Right atrium auricular region (tissue), 2 donors: ENCODE measurements at places on chromosomes 12 and 14. TPM values are rescaled to one million over a fixed set of nuclear protein-coding genes. Genes with fewer than 3 reads are reported as not detected.

DNA sequence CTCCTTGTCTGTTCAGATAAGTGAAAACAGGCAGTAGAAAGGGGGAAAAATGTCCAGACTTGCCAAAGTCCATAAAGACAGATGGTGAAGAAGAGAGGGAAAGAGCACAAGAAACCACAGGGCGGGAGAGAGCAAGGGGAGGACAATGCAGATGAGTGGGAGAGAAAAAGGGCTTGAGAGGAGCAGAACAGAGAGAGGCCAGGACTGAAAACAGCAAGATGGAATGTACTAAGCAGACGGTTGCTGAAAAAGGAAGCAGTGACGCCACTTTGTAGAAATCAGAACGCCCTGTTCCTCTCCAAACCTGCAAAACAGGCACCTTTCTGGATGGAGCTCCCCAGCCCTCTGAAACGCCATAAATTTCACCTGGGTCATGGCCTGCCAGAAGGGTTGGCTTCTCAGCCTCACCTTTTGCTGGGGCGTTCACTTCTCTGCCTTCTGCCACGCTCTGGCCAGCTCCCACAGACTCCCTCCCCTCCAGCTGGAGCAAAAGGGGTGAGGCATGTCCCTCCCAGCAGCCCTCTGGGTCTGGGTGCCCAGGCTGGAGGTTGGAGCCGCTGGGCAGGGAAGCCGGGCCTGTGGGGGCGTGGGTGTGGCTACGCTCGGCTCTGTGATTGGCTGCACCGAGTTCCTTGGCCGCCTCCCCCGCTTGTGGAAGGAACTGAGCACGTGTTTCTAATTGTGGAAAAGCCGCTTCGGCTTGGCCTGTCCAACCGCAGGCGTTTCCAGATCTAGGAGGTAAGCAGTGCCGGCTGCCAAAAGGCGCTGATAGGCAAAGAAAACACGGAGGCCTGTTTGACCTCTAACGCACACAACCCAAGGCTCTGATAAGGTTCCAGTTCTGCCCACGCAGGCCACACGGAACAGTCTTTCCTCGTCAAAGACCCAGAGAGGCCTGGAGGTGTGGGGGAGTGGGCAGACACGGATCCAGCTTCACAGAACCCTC, 29.3 kb downstream of the SLC7A8 start:
- peak; percentile 96 for DNase-seq

- no peak for DNase-seq
These were observed 84.6 kb downstream of the SLC38A6 start for GRCh38 chr14:61065656-61066055.

DNA sequence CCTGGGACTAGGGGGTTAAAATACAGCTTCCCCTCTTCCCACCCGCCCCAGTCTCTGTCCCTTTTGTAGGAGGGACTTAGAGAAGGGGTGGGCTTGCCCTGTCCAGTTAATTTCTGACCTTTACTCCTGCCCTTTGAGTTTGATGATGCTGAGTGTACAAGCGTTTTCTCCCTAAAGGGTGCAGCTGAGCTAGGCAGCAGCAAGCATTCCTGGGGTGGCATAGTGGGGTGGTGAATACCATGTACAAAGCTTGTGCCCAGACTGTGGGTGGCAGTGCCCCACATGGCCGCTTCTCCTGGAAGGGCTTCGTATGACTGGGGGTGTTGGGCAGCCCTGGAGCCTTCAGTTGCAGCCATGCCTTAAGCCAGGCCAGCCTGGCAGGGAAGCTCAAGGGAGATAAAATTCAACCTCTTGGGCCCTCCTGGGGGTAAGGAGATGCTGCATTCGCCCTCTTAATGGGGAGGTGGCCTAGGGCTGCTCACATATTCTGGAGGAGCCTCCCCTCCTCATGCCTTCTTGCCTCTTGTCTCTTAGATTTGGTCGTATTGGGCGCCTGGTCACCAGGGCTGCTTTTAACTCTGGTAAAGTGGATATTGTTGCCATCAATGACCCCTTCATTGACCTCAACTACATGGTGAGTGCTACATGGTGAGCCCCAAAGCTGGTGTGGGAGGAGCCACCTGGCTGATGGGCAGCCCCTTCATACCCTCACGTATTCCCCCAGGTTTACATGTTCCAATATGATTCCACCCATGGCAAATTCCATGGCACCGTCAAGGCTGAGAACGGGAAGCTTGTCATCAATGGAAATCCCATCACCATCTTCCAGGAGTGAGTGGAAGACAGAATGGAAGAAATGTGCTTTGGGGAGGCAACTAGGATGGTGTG, 1.9 kb downstream of the GAPDH start:
- DNase-seq, result no peak

SSTR1 gene
- 0.41 TPM for total RNA-seq

GRCh38 chr12:93461503-93461902, 5.8 kb upstream of the MRPL42 start:
- DNase-seq, result no peak

RIMBP2 gene
- total RNA-seq, result not detected

DNA sequence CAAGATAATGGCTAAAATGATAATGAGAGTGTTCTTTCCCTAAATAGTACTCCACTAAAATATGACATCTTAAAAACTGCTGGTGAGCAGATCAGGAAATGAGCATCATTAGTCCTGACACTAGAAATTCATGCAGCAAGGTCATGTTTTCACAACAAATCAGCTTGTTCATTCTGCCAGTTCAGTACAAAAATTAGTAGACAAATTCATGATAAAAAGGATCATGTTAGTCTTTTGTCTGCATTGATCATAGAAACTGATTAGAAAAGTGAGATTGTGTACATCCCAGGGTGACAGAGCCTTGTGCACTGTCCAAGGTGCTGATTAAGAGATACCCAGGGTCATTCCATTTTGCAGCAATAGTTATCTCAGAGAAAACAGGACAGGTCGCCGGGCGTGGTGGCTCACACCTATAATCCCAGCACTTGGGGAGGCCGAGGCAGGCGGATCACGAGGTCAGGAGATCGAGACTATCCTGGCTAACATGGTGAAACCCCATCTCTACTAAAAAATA, 163.6 kb downstream of the RIMBP2 start:
- no peak for DNase-seq

DNA sequence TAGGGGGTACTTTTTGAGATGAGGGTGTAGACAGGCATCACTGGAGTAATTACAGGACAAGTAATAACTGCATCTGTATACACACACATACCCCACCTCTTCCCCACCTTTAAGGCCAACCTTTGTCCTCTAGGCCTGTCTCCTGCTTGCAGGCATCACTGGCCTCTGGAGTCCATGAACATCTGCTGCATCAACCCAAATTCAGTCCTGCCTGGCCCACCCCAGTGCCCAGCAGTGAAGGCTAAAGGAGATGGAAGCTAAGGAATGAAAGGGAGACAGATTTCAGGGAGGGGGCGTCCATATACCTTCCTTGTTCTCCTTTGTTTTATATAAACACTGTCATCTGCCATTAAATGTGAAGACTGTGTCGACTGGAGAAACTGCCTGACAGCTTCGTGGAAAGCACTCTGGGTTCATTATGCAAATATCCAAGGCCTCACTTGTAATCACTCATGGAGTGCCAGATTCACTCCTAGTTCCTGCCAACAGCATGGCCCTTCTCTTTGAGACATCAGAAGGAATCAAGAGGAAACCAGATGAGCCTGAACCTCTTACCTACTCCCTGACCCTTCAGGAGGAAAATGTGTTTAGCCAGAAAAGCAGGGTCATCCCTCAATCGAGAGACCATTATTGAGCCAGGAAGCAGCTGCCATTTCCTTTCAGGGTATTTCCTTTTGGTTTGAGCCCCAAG, 64.4 kb downstream of the SERPINA3 start:
- DNase-seq, result no peak

DNA sequence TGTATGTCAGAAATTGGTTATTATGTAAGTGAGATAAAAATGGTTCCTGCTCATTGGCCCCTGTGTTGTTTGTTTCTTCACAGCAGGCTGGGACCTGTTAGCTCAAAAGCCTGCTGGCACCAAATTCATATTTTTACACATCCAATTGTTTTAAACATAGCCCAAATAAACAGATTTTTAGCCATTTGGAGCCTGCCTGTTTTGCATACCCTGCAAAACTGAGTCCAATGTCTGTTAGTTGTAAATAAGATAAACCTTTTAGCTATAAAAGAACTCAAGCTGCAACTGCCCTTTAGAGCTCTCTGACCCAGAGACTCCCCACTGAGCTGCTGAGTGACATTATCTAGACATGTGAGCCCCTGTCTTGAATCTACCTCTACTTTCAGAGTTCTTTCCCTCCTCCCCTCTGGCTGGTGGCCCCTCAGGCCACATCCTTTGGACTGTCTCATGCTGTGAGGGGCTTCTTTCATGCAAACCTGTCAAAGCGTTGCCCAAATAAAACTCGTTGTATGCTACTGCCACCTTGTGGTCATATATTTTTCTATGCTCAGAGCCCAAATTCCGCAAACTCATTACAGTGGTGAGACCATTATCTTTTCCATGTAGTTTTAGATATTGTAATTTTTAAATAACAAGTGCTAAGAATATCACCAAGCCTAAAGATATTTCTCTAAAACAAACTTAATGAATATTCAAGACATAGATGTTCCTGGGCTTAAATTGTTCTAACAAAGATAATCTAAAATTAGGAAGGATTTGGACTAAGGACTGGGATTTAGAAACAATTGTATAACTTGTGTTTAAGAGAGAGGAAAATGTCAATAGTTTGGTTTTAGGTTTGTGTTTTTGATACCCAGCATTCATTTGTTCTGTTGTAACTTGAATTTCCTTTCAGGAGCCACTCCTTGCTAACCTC, 337.9 kb downstream of the AACS start:
- DNase-seq, result no peak

DNA sequence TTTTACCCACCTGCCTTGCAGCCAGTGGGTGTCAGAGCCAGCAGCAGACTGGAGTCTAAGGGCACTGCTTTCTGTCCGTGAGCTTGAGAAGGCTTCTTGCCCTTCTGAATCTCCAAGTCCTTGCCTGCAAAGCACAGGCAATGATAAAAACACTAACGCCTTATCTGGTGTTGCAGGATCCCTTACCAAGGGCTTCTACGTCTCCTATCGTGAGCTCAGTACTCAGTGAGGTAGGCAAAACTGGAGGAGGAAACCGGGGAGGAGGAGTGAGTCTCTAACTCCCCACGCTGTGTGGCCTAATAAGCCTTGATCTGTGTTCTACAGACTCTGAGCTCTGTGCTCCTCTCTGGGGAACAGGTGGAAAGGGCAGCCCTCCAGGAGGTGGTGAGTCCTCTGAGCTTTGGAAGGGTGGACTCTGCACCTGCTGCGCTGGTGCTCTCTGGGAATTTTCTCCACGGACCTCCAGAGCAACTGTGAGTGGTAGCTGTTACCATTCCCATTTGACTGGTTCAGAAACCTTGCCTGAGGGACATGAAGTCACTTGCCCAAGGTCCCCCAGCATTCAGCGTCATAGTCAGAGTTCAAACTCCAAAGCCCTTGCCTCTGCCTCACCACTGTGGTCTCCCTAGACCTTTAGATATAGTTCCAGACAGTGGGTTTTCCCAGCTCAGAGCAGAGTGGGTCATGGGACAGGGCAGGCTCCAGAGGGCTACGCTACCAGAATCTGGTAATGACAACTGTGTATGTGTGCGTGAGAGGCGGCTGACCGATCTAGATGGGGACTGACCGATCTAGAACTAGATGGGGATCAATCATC, 7.0 kb upstream of the MARK3 start:
- DNase-seq, result no peak

GRCh38 chr12:43540470-43540869, 11.5 kb downstream of the ADAMTS20 start:
- DNase-seq, result no peak

DNA sequence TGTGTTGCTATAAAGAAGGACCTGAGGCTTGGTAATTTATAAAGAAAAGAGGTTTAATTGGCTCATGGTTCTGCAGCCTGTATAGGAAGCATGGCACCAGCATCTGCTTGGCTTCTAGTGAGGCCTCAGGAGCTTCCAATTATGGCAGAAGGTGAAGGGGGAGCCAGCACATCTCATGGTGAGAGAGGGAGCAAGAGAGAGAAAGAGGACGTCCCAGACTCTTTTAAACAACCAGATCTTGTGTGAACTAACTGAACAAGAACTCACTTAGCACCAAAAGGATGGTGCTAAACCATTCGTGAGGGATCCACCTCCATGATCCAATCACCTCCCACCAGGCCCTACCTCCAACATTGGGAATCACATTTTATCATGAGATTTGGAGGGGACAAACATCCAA, 6.1 kb upstream of the SNAPC1 start:
- DNase-seq, result no peak

DNA sequence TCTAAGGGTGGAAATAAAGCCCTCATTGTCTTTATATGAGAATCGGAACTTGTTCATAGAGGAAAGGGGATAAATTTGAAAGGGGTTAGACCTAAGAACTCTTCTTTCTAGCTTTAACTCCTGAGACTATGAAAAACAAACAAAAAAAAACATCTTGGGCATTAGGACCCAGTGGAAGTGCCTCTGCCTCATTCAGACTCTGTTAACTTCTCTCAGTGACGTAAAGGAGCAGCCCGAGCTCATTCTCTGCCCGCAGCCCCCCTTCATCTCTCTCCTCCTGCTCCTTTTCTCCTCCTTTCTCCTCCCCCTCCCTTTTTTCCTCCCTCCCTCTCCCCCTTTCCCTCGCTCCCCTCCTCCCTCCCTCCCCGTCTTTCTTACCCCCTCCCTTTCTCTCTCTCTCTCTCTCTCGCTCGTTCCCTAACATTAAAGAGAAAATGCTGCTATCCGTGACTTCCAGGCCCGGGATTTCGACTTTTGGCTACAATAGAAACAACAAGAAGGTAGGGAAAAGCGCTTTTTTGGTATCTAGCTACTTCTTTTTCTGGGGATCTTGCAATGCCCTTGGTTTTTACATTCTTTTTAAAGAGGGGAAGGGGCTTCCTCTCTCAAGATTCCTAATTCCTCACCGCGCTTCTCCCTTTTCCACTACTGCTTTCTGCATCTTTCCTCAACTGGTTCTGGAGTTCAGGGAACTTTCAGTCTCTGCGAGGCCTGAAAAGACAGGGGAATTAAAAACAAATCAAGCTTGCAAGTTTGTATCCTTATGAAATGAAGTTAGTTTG, at the start of gene RBMS2:
TSS of gene RBMS2 (plus strand) at position 231 of the 782 bp plus-strand sequence. CDS start at position 435, 204 bp downstream.
- DNase-seq, result peak; percentile 91

DNA sequence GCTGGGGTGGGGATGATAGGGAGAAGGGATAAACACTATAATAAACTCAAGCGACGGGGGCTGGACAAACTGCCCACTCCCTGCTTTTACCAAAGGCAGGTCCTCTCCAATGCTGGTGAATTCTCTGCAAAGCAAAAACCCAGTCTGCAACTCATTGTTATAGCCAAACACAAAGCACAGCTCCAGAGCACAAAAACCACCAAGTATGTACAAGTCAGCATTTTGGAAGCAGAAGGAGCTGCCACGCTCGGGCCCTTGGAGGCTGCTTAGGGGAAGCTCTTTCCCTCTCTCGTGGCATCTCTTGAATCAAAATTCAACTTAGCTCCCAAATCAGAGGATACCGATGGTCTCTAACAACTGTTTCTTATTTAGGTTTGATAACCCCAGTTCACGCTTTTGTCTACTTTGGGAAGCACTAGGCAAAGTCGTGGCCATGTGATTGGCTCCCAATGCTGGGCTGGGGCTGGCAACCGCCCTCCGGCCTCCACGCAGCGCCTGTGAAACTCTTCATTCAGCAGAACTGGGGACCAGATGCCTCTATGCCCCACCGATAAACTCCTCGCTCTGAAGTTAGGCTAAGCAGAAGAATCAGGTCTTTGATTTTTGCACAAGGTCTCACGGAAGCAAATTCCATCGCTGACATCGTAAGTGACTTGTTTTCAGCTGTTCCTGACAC, 158.5 kb upstream of the FOXN3 start:
- DNase-seq, result no peak

CAPZA3 gene
- total RNA-seq, result not detected
